DND-41 (cell line): ENCODE measurements at places on chromosomes 2 and 18.

DNA sequence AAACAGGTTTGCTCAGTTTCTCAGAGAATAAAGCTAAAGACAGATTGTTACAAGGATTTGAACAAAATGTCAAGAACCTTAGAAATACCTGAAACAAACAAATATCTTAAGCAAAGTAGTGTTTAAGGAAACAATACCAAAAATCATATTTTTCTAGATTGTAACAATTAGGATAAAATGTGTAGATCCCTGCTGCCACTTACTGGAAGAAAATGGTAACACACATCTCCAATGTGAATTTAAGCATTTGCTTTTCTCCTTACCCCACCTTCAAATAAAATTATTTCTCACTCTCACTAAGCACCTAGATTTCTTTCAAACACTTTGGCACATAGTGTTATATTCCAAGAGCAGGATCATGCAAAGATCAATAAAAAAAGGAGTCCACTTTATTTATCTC, 34.9 kb downstream of the SUCLG1 start:
- H3K27me3 ChIP-seq, result no peaks in the 10 kb centered on the region
- no peak for DNase-seq
- H3K4me3 ChIP-seq, result no peak overlapping the region
- peaks cover 36% of the 10 kb centered on the region; the same call in 1 of the 2 replicates for H3K36me3 ChIP-seq

DNA sequence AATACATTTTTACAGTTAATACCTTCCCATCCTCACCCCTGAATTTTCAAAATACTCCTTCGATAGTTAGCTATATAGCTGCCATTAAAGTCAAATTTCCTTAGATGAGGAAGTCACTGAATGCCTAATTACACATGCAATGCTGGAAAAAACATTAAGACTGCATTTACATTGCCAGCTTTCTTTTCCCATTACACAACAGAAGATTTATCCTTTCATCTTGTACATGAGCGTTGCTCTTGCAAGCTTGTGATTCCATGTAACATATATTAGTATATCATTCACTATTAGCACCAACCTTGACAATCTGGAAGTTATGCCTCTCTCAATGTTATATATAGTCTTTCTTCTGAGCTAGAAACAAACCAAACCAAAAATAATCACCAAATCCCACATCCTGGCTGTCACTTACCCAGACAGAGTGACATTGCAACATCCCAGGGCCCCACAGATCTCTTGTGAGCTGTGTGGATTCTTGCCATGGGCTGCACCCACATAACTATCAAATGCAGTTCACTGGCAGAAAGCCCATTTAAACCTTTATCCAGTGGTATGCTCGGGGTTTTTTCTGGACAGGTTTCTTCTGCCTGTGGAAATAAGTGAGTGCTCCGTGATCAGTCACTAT, 79.2 kb upstream of the PAPOLG start:
- no peak overlapping the region for H3K27ac ChIP-seq
- no peaks in the 10 kb centered on the region for H3K4me1 ChIP-seq
- DNase-seq, result no peak
- no peaks in the 10 kb centered on the region for H3K36me3 ChIP-seq
- H3K4me3 ChIP-seq, result no peak overlapping the region

- H3K27ac ChIP-seq, result no peak overlapping the region
- peaks cover 10% of the 10 kb centered on the region for H3K27me3 ChIP-seq
- peak; percentile 9 for DNase-seq
- no peaks in the 10 kb centered on the region for H3K4me1 ChIP-seq
These were observed 73.5 kb downstream of the ALK start for GRCh38 chr2:29847886-29848285.

DNA sequence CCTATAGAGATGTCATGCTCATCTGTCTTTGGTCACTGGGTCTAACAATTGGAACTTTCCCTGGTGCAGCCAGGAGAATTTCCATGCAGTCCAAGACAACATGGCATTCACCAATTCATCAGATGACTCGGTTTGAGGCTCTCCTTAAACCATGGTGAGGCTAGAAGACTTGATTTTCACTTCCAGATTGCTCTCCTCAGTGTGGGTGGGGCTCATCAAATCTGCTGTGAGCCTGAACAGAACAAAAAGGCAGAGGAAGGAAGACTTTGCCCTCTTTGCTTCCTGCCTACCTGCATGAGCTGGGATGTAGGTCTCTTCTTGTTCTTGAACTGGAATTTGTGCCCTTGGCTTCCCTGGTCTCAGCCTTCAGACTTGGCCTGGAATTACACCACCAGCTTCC, 203.4 kb upstream of the TRIB2 start:
- DNase-seq, result peak; percentile 32
- no peak overlapping the region for H3K4me3 ChIP-seq
- H3K36me3 ChIP-seq, result no peaks in the 10 kb centered on the region
- H3K27me3 ChIP-seq, result no peaks in the 10 kb centered on the region
- peak overlapping the region; percentile 58 for H3K27ac ChIP-seq
- peaks cover 29% of the 10 kb centered on the region for H3K4me1 ChIP-seq

- no peaks in the 10 kb centered on the region for H3K4me1 ChIP-seq
- H3K27ac ChIP-seq, result no peak overlapping the region
- H3K27me3 ChIP-seq, result peaks cover 3% of the 10 kb centered on the region
- no peak overlapping the region for H3K4me3 ChIP-seq
- no peaks in the 10 kb centered on the region for H3K36me3 ChIP-seq
- DNase-seq, result no peak
These were observed 59.1 kb downstream of the VSNL1 start for GRCh38 chr2:17599617-17600016.
